Osteoblast (primary cell): ENCODE measurements at places on chromosomes 11 and 22. TPM values are rescaled to one million over a fixed set of nuclear protein-coding genes. Genes with fewer than 3 reads are reported as not detected.

The CHADL gene
- total RNA-seq = 1.1 and 1.2 TPM in 2 replicates

The KCNQ1OT1 gene
- total RNA-seq = 5.1 and 6.2 TPM in 2 replicates

The MYBPC3 gene
- total RNA-seq = not detected in 2 replicates

The TENM4 gene
- total RNA-seq = 63.3 and 76.9 TPM in 2 replicates

The MMP27 gene
- total RNA-seq = not detected in 2 replicates

The KCTD14 gene
- total RNA-seq = 0.29 and 0.36 TPM in 2 replicates

The ADM2 gene
- total RNA-seq = 9.1 and 9.4 TPM in 2 replicates

The GAL3ST3 gene
- not detected in 2 replicates for total RNA-seq

The OR5B21 gene
- total RNA-seq = not detected in 2 replicates

The SCGB1A1 gene
- total RNA-seq = not detected in 2 replicates

The POU2AF1 gene
- total RNA-seq = not detected in 2 replicates

The PKP3 gene
- 0.88 and 2.5 TPM in 2 replicates for total RNA-seq

The ENTHD1 gene
- total RNA-seq = not detected in 2 replicates

The ATG16L2 gene
- 11.9 and 12.4 TPM in 2 replicates for total RNA-seq

The OR51B5 gene
- total RNA-seq = not detected in 2 replicates

- peak; percentile 96 for DNase-seq
- peaks cover 71% of the 10 kb centered on the region for H3K4me1 ChIP-seq
Observed at GRCh38 chr11:118921929-118922744, 3.6 kb downstream of the BCL9L start.

DNA sequence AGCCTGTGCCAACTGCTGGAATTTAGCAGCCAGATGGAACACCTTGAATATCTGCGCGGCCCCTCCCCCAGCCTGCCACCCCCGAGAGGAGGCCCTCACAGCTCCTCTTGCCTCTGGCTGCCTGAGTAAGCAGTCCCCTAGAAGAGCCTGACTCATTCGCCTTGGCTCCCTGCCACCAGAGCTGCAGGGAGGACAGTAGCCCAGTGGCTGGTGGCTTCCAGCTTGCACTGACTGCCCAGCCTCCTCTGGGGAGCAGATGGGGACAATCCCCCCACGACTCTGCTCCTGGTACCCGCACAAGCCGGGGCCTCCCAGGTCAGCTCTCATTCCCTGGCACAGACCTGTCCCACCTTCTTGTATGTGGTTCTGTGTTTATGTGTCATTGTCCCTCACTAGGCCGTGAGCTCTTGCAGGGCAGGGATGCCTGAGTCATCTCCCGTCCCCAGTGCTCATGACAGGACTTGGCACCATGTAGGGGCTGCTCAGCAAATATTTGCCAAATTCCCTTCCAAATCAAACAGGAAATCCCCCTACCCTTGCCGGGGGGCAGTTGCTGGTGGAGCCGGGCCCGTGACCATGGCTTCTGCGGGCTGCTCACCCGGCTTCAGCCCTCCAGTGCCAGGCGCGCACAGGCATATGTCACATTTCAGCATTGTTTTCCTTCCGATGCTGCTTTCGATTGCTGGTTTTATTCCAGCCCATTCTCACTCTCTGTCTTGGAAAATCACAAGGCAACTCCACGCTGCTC, 43.6 kb downstream of the CACNG2 start:
- H3K27ac ChIP-seq = no peak overlapping the region
- peak overlapping the region; percentile 56 for H3K4me3 ChIP-seq
- peaks cover 19% of the 10 kb centered on the region for H3K4me1 ChIP-seq
- H3K27me3 ChIP-seq = peaks cover 19% of the 10 kb centered on the region
- no peaks in the 10 kb centered on the region for H3K36me3 ChIP-seq

GRCh38 chr22:23193196-23193827, 13.0 kb downstream of the BCR start:
- no peaks in the 10 kb centered on the region for H3K36me3 ChIP-seq

DNA sequence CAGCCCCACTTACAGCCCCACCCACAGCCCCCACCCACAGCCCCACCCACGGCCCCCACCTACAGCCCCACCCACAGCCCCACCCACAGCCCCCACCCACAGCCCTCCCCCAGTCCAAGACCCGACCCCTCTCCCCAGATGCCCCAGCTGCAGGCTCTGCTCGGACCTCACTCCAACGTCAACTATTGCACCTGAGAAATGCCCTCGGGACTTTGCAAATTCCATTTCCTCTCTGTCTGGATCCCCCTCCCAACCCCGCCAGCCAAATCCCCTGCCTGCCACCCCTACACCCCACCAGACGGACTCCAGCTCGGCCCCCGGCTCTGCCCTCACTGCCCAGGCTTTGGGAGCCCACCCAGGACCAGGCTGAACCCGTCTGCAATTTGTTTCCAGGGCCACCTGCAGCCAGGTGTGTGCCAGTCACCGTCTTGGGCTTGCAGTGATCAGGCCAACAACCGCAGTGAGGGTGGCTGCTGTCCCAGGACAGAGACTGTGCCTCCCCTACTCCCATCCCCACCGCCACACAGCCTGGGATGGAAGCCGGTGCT, 662.8 kb downstream of the BRD1 start:
- DNase-seq = no peak
- H3K4me3 ChIP-seq = no peak overlapping the region
- no peak overlapping the region for H3K27ac ChIP-seq
- H3K36me3 ChIP-seq = no peaks in the 10 kb centered on the region

GRCh38 chr11:79925570-79925969, 484.7 kb upstream of the TENM4 start:
- no peak overlapping the region for H3K4me3 ChIP-seq
- DNase-seq = no peak
- no peaks in the 10 kb centered on the region for H3K4me1 ChIP-seq
- no peaks in the 10 kb centered on the region for H3K36me3 ChIP-seq

DNA sequence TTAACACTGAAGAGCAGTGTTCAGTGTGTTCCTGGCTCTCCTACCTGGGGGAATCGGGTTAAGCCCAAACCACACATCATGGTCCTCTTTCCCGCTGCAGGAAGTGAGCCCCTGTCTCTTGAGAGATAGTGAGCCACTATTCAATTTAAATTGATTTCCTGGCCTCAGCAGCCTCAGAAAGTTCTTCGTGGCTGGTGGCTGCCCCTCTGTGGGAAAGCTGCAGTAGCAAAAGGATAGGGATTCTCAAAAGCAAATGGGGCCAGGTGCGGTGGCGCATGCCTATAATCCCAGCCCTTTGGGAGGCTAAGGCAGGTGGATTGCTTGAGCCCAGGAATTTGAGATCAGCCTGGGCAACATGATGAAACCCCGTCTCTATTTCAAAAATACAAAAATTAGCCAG, 49.1 kb upstream of the CD5 start:
- H3K27ac ChIP-seq = no peak overlapping the region
- peaks cover 18% of the 10 kb centered on the region for H3K27me3 ChIP-seq
- no peak for DNase-seq
- no peaks in the 10 kb centered on the region for H3K36me3 ChIP-seq
- H3K4me1 ChIP-seq = no peaks in the 10 kb centered on the region

GRCh38 chr11:27858866-27859265, 158.6 kb upstream of the BDNF start:
- no peak for DNase-seq
- H3K36me3 ChIP-seq = no peaks in the 10 kb centered on the region
- H3K27ac ChIP-seq = no peak overlapping the region
- H3K4me1 ChIP-seq = peaks cover 17% of the 10 kb centered on the region

- DNase-seq = no peak
- H3K27ac ChIP-seq = no peak overlapping the region
- no peaks in the 10 kb centered on the region for H3K4me1 ChIP-seq
- H3K36me3 ChIP-seq = no peaks in the 10 kb centered on the region
Observed at GRCh38 chr11:5940748-5941147, 1.3 kb upstream of the OR56A3 start.

DNA sequence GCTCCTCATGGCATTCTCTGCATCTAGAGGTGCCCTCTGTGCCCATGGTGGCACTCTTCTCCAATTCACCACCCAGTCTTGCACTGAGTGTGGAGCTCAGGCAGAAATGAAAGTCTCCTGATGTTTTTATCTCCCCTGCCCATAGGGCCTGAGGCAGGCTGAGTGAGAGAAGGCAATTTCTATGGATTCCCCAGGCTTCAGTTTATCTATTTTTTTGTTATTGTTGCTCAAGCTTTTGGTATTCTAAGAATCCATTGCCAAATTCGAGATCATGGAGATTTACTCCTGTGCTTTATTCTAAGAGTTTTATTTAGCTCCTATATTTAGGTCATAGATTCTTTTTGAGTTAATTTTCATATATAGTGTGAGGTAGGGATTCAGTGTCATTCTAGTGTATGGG, 40.7 kb downstream of the TSPAN18 start:
- no peaks in the 10 kb centered on the region for H3K36me3 ChIP-seq
- peak overlapping the region; percentile 10 for H3K4me3 ChIP-seq

- no peak overlapping the region for H3K27ac ChIP-seq
- no peak for DNase-seq
- H3K4me1 ChIP-seq = peaks cover 22% of the 10 kb centered on the region
- no peak overlapping the region for H3K4me3 ChIP-seq
Observed at GRCh38 chr11:83255366-83255765, 30.8 kb downstream of the CCDC90B start.

- no peak for DNase-seq
- no peaks in the 10 kb centered on the region for H3K4me1 ChIP-seq
Observed at GRCh38 chr11:112538534-112539280, 278.0 kb upstream of the PLET1 start.

- peaks cover 17% of the 10 kb centered on the region for H3K4me1 ChIP-seq
- DNase-seq = no peak
Observed at GRCh38 chr11:36361472-36361871, 65.4 kb downstream of the PRR5L start.

GRCh38 chr11:9070749-9071491, 20.5 kb downstream of the SCUBE2 start:
- H3K4me3 ChIP-seq = no peak overlapping the region
- H3K4me1 ChIP-seq = no peaks in the 10 kb centered on the region
- no peak overlapping the region for H3K27ac ChIP-seq
- no peak for DNase-seq
- H3K27me3 ChIP-seq = no peaks in the 10 kb centered on the region

GRCh38 chr11:116601814-116602636, 170.8 kb downstream of the BUD13 start:
- no peaks in the 10 kb centered on the region for H3K4me1 ChIP-seq
- no peak overlapping the region for H3K27ac ChIP-seq
- H3K36me3 ChIP-seq = no peaks in the 10 kb centered on the region
- no peak for DNase-seq
- H3K4me3 ChIP-seq = no peak overlapping the region
- H3K27me3 ChIP-seq = no peaks in the 10 kb centered on the region

- no peak overlapping the region for H3K27ac ChIP-seq
- no peak for DNase-seq
- peaks cover 19% of the 10 kb centered on the region for H3K4me1 ChIP-seq
- peaks cover 34% of the 10 kb centered on the region for H3K27me3 ChIP-seq
- no peak overlapping the region for H3K4me3 ChIP-seq
- no peaks in the 10 kb centered on the region for H3K36me3 ChIP-seq
Observed at GRCh38 chr22:36663561-36663960, 40.0 kb downstream of the CACNG2 start.

GRCh38 chr11:124442442-124442841, 3.1 kb downstream of the OR8B8 start:
- DNase-seq = no peak
- H3K27me3 ChIP-seq = no peaks in the 10 kb centered on the region
- no peak overlapping the region for H3K27ac ChIP-seq
- H3K36me3 ChIP-seq = no peaks in the 10 kb centered on the region
- no peaks in the 10 kb centered on the region for H3K4me1 ChIP-seq

DNA sequence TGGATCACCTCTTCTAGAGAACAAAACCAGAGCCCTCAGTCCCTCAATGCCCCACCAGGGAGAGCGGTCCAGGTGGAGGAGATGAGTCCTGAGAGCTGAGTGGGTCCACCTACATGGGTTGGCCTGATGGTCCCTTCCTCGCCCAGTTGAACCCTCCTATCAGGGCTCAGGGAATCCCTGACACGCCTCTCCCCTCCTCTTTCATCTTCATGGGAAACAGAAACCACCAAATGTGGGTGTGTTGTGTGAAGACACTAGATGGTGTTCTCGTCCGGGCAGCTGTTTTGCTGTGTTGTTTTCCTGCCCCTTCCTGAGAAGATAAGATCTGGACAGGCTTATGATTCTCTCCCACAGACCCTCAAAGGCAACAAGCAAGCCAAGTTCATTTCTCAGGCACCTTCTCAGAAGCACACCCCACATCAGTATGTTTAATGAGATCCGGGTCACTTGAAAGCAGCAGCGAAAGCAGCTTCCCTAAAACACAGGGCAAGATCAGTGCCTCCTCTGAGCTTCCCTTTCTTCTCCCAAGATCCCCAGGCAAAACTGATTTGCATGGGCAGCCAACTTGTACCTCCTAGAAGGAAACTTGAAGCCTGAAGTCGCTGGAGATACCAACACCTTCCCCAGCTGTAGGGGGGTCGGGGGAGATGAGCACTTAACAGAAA, 35.3 kb upstream of the POU2AF1 start:
- no peak overlapping the region for H3K27ac ChIP-seq
- H3K4me1 ChIP-seq = no peaks in the 10 kb centered on the region
- no peak for DNase-seq
- no peaks in the 10 kb centered on the region for H3K36me3 ChIP-seq

DNA sequence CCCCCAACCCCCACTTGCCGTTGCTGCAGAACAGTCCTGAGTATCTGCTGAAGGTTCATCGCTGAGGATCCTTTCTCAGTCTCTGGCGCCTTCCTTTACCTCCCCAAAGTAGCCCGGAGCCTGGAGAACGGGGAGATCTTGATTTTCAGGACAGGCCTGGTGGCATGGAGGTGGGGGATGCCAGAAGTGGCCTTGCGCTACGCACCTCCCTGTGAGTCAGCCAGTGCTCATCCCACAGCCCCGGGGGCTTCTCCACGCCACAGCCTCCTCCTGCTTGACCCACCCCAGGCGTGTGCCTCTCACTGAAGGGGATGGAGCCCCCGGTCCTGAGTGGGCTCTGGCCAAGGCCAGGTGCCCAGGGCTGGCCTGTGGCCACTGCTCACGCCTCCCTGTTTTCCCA, 339.6 kb downstream of the TBC1D22A start:
- H3K36me3 ChIP-seq = no peaks in the 10 kb centered on the region
- peaks cover 5% of the 10 kb centered on the region for H3K4me1 ChIP-seq
- DNase-seq = no peak
- H3K27ac ChIP-seq = no peak overlapping the region

GRCh38 chr22:47225080-47225930, 462.9 kb downstream of the TBC1D22A start:
- no peaks in the 10 kb centered on the region for H3K36me3 ChIP-seq
- H3K4me3 ChIP-seq = no peak overlapping the region
- H3K27me3 ChIP-seq = no peaks in the 10 kb centered on the region
- DNase-seq = no peak

DNA sequence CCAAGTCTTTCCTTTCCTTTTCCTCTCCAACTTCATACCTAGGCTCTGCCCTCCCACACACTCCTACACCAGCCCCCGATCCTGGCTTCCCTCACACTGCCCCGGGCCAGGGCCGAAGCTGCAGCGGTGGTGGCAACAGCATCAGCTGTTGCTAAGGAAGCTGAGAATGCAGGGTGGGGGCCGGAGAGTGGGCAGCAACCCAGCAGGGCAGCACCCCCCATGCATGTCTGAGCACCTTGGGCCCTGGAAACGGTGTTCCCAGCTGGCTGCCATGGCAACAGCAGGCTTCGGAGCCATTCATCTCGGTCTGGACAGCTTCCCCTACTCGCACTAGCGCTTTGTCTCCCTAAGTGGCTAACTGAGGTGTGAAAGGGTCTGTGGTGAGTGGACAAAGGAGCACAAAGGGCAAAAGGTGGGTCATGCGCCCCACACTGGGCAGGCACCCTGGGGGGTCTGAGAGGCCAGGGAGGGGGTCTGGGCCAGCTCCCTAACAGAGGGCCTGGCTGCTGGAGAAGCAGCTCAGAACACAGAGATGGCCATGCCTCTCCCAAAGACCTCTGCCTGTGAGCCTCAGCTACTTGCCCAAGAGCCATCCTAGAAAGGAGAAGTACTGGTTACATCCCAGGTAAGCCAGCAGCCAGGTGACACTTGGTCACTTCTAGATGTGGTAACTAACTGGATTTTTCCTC, 42.1 kb upstream of the JAM3 start:
- DNase-seq = no peak
- H3K36me3 ChIP-seq = no peaks in the 10 kb centered on the region
- H3K27ac ChIP-seq = no peak overlapping the region
